ENCODE measurements at places on chromosomes 7 and 10.

DNA sequence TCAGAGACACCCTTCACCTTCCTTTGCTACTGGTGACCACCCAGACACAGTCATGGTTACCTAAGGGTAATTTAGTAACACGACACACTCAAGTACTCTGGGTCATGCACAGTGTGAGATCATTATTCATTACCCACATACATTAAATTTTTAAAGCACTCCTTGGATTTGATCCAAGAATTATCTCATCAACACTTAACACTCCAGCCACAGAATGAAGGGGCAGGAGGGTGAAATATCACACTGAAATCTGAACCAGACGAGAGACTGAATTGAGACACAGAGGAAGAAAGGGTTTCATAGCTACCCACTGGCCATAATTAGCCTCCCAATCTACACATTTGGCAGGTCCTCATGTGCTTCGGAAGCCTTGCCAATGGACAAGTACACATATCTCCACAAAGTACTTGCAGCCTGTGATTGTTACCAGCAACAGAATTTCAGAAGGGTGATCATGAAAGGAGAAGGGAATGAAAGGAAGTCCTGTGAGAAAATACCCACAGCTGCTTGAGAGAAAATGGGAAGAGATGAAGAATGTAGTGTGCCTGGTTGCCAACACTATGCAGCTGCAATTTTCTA, 189.3 kb downstream of the POLR1F start:
- no peak for DNase-seq

GRCh38 chr7:98266840-98267239, 14.6 kb upstream of the BRI3 start:
- DNase-seq: no peak

GRCh38 chr10:118990326-118990725, 39.2 kb upstream of the NANOS1 start:
- no peak for DNase-seq

DNA sequence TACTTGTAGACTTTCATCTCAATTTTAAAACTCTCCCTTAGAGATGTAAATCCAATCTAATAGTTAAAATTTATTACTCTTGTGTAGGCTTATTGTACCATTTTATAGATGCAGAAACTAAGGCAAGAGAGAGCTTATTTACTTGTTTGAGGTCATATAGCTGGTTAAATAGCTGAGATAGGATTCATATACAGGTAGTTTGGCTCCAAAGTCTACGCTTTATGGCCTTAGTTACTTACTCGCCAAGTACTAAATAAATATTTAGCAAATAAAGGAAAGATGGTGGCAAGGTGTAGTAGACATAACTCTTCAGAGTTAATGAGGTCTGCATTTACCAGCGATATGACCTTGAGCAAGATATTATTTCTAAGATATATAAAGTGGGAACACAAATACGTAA, 86.8 kb downstream of the HBP1 start:
- DNase-seq: no peak

- no peak for DNase-seq
Observed at GRCh38 chr10:74164716-74165529, 13.9 kb downstream of the ADK start.

- DNase-seq: no peak
Observed at GRCh38 chr10:74081941-74082718, 68.5 kb downstream of the AP3M1 start.

DNA sequence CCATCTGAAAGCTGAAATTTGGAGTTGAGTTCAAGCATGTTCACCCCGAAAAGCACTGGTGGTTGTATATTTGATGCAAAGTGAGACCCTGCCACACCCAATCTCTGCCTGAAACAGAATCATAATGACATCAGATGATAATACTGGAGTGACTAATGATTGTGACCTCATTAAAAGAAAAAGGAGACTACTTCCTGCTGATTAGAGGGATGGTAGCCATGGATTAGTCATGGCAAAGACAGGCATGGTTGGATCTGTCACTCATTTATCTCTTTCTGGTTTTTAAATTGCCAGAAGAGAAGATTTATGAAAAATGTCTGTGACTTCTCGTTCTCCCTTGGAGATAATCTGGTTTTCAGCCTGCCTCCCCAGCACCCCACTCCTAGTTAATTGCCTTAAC, 101.2 kb downstream of the BAMBI start:
- DNase-seq: no peak

GRCh38 chr7:75878312-75878768, 494 bp upstream of the RHBDD2 start:
- DNase-seq: no peak

- DNase-seq: no peak
Observed at GRCh38 chr7:10121631-10122030, 852.0 kb upstream of the PHF14 start.

DNA sequence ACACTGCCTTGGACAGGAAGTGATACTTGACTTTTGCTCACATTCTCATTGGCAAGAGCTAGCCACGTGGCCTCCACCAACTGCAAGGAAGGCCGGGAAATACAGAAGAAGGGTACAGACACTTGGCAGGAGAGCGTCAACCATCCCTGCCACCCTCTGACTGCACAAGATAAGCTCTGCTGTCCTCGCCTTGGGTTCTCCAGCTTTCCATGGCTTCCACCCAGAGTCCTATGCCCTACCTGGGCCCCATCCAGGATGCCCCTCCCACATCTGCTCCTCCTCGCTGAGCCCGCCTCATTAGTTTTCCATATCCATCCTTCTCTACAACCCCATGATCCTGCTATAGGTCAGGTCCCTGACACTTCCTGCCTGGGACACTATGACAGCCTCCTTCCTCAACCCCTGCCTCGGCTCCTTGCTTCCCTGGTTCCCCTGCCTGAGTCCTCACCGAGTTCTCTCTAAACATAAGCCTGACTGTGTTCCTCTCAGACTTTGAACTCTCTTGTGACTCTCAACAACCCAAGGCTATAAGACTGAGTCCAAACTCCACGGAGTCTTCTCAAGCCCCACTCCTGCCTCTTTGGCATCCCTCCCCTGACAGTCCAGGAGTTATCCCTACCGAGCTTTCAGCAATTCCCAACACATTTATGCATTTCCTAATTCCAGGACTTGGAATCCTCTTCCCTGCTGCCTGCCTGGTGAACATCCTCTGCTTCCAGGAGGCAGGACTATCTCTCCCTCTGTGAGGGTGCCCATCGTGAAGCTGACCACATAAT, 23.2 kb upstream of the GDF10 start:
- DNase-seq: no peak

- no peak for DNase-seq
Observed at GRCh38 chr7:52749880-52750279, 285.6 kb upstream of the POM121L12 start.

- no peak for DNase-seq
Observed at GRCh38 chr7:294440-295154, 4.6 kb downstream of the FOXL3 start.

DNA sequence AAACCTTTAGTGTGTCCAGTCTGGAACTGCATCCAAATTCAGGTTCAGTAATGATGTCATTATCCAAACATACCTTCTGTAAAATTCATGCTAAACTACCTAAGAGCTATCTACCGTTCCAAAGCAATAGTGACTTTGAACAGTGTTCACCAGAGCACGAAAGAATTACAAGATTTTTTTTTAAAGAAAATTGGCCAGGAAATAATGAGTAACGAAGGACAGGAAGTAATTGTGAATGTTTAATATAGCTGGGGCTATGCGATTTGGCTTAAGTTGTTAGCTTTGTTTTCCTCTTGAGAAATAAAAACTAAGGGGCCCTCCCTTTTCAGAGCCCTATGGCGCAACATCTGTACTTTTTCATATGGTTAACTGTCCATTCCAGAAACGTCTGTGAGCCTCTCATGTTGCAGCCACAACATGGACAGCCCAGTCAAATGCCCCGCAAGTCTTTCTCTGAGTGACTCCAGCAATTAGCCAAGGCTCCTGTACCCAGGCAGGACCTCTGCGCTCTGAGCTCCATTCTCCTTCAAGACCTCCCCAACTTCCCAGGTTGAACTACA, 694 bp upstream of the FAS start:
- peak; percentile 16 for DNase-seq

DNA sequence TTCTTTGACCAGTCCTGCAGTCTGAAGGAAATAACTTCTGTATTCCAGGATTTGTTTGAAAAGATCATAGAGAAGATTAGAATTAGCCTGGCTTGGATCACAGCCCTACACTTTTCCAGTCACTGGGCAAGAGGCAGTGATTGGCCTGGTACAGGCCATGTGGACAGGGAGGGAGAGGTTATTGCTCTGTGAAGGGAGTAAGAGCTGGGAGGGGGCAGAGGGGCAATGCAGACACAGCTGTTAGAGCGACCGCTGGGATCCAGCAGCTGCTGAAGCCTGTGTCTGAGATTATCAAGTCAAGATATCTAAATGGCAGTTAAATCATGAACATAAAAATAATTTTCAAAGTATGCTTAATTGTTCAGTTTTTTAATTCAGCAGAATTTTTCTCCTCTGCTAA, 257.3 kb downstream of the SDK1 start:
- DNase-seq: no peak

- no peak for DNase-seq
Observed at GRCh38 chr10:95605163-95605562, 44.0 kb upstream of the SORBS1 start.

DNA sequence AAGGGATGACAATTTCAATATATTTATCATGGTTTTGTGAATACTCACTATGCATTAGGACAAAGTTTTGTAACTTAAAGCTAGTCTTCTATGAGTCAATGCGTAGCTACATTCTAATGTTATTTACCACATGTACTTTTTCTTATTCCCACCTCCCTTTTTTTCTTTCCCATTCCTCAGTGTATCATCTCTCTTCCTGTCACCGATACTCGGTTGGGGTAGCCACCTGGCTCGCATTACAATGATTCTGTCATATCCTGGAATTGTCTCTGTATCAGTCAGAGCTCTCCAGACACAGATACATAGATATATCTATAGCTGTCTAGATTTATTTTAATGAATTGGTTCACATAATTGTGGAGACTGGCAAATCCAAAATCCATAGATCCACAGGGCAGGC, 9.8 kb upstream of the RALA start:
- no peak for DNase-seq
